ENCODE measurements at places on chromosomes 5 and 9.

GRCh38 chr9:3553076-3553765, 27.4 kb upstream of the RFX3 start:
- no peak for DNase-seq

- DNase-seq: no peak
These were observed 444.9 kb upstream of the CYLC2 start for GRCh38 chr9:102550266-102550665.

- DNase-seq: no peak
These were observed 11.0 kb downstream of the NIPBL start for GRCh38 chr5:36887532-36887931.

- no peak for DNase-seq
These were observed 76.3 kb downstream of the AMBP start for GRCh38 chr9:114001794-114002261.

DNA sequence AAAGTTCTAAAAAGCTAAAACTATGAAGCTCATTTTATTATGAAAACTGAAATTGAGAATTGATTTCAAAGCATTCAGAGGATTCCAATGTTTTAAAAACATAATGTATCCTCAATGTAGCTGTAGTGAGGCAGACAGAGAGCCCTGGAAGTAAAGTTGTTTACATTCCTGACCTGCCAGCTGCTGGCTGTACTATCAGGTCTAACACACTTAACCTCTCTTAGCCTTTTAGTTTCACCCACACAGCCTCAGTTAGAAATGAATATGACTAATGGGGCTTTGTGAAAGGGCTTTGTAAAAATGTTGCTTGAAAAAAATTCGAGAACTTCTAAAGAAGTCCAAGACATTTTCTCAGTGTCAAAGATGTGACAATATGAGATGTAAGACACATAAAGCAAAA, 122.6 kb downstream of the FBXL17 start:
- DNase-seq: no peak

DNA sequence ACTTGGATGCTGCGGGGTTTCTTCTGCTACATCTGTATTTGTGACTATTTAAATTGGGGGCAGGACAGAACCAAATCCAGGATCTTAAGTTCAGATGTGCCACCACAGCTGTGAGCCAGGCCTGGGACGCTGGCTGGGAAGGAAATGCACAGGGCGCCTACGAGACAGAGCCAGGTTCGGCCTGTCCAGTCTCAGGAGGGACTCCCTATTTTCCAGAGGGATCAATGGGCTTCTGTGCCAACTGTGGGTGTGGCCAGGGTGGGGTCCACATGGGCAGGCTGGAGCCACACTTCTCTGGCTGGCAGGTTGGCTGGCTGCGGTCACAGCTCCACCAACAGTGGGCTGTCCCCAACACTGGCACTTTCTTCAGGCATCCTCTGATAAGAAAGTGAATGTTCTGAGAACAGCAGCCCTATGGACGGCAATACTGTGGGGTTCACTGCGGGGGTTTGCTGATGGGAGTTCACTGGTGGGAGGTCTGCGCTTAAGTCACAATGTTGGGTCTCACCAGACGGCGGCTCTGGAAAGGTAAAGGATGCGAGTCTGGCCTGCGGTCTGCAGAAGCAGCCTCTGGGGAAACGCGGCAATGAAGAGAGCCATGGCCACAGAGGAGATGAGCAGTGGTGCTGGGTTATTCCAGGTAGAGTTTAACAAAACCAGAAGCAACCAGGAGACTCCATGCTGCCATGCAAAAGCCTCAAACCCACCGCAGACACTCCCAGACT, 78.1 kb downstream of the DAP start:
- no peak for DNase-seq

GRCh38 chr5:157563929-157564716, 11.5 kb downstream of the ADAM19 start:
- DNase-seq: no peak

DNA sequence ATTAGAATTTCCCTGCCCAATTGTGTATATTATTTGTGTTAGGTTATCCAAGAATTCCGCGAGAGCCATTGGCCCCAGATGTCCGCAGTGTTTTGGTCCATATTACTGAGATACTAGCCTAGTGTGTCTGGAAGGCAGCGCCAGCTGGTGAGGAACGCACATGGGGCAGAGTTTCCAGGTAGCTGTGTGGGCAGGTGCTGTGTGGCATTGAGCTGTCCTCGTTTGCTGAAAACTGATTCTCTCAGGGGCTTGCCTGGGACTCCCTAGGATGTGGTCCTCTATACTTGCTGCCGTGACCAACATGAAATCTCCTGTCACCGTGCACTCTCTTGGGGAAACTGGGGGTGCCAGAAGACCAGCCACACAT, 288.7 kb downstream of the FANCC start:
- DNase-seq: no peak

- no peak for DNase-seq
These were observed 8.9 kb upstream of the DBN1 start for GRCh38 chr5:177482359-177482795.

- DNase-seq: no peak
These were observed 538 bp upstream of the ARHGEF28 start for GRCh38 chr5:73625372-73625943.

GRCh38 chr5:113302120-113302519, 132.7 kb downstream of the TSSK1B start:
- no peak for DNase-seq

All from HFF-Myc (cell line).